ENCODE measurements at places on chromosomes 3 and 15.

DNA sequence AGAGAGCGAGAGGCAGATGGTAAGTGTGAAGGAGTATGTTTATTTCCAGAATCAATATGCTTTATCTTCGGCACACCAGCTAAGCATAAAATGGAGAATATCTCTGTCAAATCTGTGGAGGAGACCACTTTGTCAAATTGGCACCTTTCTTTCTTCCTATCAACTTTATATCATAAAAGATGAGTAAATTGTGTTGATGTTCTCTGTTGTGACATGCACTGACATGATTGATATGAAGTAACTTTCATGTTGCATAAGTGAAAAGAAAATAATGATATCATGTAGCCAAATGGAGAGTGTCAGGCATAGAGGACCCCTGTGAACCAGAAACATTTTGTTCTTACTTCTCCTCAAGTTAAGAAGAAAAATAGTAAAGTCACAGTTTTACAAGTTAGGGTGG, 753.8 kb downstream of the ZNF385D start:
- DNase-seq = no peak

- DNase-seq = no peak
These were observed 355.3 kb upstream of the DCBLD2 start for GRCh38 chr3:99256788-99257187.

DNA sequence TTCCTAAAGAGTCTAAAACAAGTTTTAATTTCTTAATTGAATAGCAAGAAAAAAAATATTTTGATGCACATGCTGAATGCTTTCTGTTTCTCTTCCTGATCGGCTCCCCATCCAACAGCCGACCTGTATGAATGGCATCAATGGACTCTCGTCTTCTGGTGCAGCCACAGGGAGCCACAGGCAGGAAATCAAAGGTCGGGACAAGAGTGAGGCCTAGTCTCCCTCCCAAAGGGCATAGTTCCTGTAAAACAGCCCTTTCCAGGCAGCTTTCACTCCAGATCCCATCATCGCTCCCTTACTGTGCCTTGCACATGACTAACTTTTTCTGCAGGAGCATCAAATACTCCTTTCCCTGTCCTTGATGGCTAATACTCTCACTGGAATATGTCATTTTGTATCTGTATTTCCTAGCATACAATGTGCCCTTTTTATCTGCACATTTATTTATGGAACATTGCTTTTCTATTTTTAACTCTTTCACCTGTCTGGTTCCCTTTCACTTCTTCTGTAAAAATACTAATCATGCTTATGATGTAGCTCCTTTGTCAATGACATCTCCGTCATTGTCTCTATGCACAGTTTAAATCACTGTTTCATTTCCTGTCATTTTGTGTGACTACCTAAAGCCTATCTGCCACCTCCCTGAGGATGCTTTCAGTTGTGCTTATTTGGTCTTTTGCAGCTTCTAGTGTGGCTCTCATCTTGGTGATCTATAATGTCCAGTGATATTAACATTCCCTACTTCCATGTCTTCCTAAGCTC, 326.2 kb downstream of the CTNNB1 start:
- no peak for DNase-seq

DNA sequence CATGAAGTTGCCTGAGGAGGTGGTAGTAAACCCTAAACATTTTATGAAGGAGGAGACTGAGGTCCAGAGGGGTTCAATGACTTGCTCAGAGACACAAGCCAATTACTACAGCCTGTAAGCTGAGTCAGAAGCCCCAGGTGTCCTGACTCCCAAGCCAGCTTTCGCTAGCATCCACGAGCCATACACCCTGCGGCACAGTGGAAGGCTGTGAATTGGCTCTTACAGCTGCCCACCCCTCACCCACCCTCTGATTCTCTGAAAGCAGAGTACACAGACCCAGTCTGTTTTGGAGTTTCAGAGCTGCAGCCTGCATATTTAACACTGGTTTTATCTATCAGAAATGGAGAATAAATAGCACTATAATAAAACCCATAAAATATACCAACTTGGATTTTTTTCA, 253.4 kb downstream of the IGSF11 start:
- DNase-seq = no peak

DNA sequence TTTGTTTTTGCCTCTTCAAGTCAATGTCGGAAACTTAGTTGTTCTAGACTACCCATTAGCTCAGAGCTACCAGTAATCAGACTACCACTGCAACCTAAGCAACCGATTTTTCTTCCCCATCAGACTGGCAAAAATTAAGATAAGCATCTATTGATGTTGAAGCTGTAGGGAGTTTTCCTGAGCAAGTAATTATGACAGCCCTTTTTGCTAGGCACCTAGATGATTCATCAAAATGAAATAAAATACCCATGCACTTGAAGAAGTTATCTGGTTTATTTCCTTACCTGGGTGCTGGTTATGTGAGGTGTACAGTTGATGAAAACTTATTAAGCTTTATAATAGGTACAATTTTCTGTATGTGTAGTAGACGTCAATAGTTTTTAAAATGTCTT, 554 bp upstream of the COMMD4 start:
- DNase-seq = no peak

- DNase-seq = no peak
These were observed 59.4 kb upstream of the FLNB start for GRCh38 chr3:57948781-57949242.

DNA sequence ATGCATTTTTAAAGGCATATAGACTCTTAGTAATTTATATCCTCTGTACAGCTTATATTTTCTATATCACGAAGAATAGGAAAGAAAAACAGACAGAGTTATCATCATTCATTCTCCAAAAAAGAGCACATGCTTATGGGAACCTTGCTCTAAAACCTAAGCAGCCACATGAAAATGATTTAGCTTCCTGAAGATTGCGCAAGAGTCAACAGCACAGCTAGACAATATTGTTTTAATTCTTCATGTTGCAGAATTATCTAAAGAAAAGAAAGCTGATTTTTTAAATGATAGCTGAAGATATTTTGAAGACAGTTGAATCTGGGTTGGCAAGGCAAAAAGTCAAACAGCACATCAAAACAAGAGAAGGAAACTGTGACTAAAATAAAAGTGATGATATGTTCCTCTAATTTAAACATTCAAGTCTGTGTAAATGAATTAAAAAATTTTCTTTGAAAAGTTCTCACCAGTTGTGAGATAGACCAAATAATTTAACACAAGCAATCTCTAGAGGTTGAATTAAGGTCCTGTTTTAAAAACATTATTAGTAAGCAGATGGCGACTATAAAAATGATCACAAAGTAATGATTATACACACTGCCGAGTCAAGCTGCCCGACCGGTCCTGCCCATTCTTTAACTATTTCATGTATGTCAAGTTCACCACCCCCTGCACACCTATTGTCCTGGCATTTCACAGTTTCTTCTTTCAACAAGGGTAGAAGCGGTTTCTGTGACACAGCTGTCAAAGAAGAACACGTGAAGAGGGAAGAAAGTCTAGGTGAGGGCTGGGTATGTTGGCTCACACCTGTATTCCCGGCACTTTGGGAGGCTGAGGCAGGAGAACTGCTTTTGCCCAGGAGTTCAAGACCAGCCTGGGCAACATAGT, 74.2 kb upstream of the BHLHE40 start:
- DNase-seq = peak; percentile 14

- DNase-seq = no peak
These were observed 38.6 kb downstream of the MOBP start for GRCh38 chr3:39505866-39506742.

- DNase-seq = no peak
These were observed 105.3 kb upstream of the PEX5L start for GRCh38 chr3:180142041-180142440.

DNA sequence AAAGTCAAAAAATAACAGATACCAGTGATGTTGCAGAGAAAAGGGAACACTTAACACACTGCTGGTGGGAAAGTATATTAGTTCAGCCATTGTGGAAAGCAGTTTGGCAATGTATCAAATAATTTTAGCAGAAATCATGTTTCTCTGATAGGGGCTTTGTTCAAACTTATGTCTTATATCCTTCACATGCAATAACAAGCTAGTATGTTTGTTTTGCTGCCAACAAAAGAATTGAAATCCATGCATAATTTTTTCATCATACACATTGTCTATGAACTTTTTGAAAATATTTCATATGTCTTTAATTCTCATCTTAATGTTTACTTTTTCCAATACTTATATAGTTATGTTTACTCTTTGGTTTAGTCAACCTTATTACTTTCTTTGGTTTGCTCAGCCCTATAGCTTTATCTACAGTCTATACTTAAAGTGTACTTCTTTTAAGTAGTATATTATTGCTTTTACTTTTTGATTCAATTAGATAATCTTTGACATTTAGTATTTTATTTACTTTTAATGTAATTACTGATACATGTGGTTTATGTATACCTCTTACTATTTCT, 639.6 kb upstream of the CBLB start:
- DNase-seq = no peak

DNA sequence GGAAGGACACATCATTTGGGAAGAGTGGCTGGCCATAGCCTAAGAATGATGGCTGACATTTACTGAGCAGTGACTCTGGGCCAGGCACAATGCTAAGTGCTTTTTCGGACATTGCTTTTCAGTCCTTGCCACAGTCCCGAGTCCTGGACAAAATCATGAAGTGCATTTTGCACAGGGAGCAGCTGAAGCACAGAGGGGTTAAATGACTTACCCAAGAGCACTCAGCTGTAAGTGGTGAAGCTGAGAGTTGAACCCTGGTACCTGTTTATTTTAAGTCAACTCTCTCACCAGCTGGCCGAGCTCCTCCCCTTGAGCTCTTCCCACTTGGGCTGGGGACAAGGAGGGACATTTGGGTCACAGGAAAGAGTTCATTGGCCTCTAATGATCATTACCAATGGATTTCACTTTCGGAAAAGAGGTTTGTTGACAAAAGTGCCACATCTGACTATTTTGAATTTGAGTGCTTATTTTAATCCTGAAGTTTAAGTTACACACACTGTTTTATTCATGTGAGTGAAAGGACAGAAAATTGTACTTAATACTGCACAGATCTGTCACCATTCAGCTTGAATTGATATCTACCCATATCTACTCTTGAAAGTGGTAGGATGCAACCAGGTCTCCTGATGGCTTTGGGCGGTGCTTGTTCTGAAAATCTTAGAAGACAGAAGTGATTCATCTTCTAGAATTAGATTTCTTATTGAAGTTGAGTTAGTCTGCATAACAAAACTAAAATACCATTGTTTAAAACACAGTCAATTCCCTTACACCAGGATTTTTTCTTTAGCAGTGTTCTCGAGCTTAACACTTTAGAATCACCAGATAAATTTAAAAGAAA, 368.7 kb upstream of the PROK2 start:
- DNase-seq = no peak

GRCh38 chr15:71379893-71380292, 264.6 kb downstream of the THSD4 start:
- DNase-seq = no peak

- DNase-seq = no peak
These were observed 41.8 kb downstream of the LEKR1 start for GRCh38 chr3:156867920-156868319.

- DNase-seq = no peak
These were observed 69.7 kb upstream of the TPM1 start for GRCh38 chr15:62972814-62973213.

GRCh38 chr15:36988947-36989346, 111.4 kb downstream of the MEIS2 start:
- DNase-seq = no peak

DNA sequence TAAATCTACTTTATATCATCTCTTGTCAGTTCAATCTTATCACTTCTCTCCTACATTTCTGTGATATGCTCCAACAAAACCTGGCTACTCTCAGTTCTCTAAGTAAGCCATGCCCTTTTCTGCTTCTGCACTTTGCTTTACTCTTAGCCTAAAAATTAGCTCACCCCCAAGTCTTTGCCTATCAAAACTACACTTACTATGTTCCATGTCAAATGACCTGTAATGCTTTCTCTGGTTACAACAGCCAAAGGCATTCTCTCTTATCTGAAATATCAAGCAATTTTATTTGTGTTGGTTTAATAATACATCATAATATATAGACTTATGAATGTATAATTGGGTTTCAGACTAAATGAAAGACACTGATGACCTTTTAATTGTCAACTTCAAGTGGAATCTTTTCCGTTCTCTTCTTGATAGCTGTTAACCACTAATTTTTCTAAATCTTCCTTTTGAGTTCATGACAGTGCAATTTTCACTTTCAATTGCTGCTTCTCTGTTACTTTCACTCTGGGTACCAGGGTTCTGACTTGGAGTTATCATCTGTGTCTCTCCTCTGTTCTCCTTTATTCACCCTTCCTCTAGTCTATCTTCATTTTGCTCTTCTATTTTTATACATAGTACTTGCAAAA, 619.0 kb upstream of the GOLIM4 start:
- no peak for DNase-seq

DNA sequence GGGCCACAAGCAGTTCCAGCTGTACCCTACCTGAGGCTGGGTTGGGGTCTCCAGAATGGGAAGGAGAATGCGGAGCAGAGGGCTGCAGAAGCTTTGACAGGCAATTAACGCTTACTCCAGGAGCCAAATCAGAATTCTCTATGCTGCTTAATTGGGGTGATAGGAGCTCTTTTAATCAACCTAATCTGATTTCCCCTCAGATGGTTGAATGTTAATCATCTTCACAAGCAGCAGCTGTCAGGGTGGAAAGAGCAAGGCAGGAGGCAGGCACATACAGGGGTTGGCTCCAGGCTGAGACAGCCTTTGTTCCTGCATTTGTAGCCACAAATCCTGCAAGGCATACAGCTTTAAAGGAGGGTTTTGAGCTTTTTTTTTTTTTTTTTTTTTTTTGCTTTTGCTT, 2.6 kb downstream of the CILP start:
- no peak for DNase-seq

DNA sequence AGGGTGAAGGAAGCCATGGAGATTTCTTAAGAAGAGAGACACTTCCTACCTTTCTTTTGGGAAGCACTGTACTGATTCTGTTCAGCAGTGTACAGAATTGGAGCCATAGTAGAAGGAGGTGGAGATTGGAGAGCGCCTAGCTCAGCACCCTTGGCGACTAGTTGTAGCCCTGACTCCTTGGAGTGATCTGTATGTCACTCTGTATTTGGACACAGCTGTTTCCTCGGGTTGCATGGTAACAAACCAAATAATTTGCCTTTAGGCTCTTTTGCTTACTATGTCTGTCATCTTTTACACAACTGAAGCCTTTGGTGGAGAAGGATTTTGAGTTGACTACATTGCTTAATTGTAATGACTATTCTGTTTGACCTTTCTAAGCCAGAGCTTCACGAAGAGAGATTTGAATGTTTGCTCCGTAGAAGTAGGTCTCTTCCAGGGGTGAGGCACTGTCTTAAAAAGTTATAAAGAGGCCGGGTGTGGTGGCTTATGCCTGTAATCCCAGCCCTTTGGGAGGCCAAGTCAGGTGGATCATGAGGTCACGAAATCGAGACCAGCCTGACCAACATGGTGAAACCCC, 77.1 kb downstream of the AKAP13 start:
- DNase-seq = no peak

DNA sequence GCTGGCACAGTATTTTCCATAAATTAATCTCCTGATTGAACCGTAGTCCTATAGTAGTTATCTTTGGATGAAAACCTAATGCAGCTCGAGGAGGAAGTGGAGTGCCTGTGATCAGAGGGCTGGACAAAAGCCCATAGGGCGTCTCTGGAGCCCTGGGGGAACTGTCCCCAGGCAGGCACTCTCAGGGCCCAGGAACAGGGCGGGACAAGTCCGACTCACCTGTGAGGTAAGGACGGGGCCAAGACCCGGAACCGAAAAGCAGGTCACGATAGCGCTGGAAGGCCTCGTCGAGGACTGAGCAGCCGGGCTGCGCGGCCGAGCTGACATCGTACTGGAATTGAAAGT, 341 bp downstream of the HEXA start:
- DNase-seq = peak; percentile 62

GRCh38 chr3:143810953-143811265, 37.4 kb downstream of the SLC9A9 start:
- no peak for DNase-seq

Data from LoVo (cell line).